Lower lobe of right lung (tissue), 2 donors: ENCODE measurements at places on chromosomes 7 and 10. TPM values are rescaled to one million over a fixed set of nuclear protein-coding genes. Genes with fewer than 3 reads are reported as not detected.
A peak's percentile ranks its signal among the peaks of the same experiment; 100 is the strongest.

DNA sequence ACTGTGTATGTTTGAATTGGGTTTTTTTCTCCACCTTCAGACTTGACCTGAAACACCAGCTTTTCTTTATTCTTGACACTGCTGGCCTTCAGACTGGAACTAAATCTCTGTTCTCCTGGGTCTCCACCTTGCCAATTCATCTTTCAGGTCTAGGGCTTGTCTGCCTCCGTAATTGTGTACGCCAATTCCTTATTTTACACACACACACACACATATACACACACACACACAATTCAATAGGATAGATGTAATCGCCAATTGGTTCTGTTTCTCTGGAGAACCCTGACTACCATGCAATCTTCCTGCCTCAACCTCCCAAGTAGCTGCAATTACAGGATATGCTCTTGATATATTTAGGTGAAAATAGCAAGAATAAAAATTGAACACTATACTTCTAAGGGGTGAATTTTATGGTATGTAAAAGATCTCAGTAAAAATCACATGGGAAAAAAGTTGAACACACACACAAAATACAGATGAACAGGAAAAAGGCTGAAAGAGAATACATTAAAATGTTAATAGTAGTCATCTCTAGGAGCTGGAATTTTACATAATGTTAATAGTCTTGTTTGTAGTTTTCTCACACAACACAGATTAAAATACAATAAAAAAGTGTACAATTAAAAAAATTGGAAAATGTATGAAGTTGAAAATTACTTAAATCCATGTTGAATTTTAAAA, 6.6 kb upstream of the VCL start:
- no peaks in the 10 kb centered on the region for H3K36me3 ChIP-seq
- no peak overlapping the region for H3K27ac ChIP-seq
- no peak overlapping the region for H3K4me3 ChIP-seq

EIF4H gene
- total RNA-seq, result 210 TPM

GRCh38 chr7:72476608-72477305, 64.6 kb upstream of the CALN1 start:
- no peaks in the 10 kb centered on the region for H3K36me3 ChIP-seq
- H3K4me1 ChIP-seq, result no peaks in the 10 kb centered on the region
- H3K27ac ChIP-seq, result no peak overlapping the region
- no peak for DNase-seq

- peak; percentile 57 for DNase-seq
- H3K4me3 ChIP-seq, result peak overlapping the region; percentile 46
- H3K4me1 ChIP-seq, result no peaks in the 10 kb centered on the region
- no peak overlapping the region for H3K27ac ChIP-seq
- no peaks in the 10 kb centered on the region for H3K36me3 ChIP-seq
These were observed 129.0 kb downstream of the MARCHF5 start for GRCh38 chr10:92419740-92420545.

GRCh38 chr7:130013241-130013640, 37.9 kb downstream of the ZC3HC1 start:
- no peak overlapping the region for H3K27ac ChIP-seq
- H3K27me3 ChIP-seq, result no peaks in the 10 kb centered on the region
- peaks cover 8% of the 10 kb centered on the region for H3K4me1 ChIP-seq
- H3K4me3 ChIP-seq, result no peak overlapping the region
- no peak for DNase-seq
- H3K36me3 ChIP-seq, result peaks cover 15% of the 10 kb centered on the region

FAM237B gene
- not detected for total RNA-seq

DNA sequence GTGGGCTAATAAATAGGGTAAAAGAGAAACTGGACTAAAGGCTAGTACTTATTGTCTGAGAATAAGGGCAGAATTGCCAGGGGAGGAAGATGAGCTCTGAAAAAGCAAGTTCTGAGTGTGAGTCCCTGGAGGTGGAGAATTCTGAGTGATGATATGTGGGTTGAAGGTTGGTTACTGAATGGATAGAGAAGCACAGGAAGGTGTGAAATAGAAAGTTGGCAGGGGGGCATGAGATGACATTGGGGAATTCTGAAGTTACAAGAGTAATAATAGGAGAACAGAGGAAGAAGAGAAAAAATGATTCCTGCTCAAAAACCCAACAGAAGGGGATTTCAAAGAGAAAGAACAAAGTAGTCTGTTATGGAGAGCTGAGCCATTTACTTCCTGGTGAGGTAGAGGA, 76.9 kb downstream of the PRKCQ start:
- H3K27ac ChIP-seq, result no peak overlapping the region
- no peaks in the 10 kb centered on the region for H3K4me1 ChIP-seq
- no peaks in the 10 kb centered on the region for H3K36me3 ChIP-seq
- H3K27me3 ChIP-seq, result no peaks in the 10 kb centered on the region
- no peak for DNase-seq
- H3K4me3 ChIP-seq, result no peak overlapping the region

GRCh38 chr7:5635006-5635405, 146.5 kb downstream of the RNF216 start:
- peaks cover 37% of the 10 kb centered on the region for H3K36me3 ChIP-seq
- peaks cover 59% of the 10 kb centered on the region for H3K4me1 ChIP-seq
- DNase-seq, result no peak
- H3K4me3 ChIP-seq, result no peak overlapping the region
- no peaks in the 10 kb centered on the region for H3K27me3 ChIP-seq

- no peak for DNase-seq
- H3K27me3 ChIP-seq, result no peaks in the 10 kb centered on the region
- peaks cover 58% of the 10 kb centered on the region for H3K36me3 ChIP-seq
- no peak overlapping the region for H3K27ac ChIP-seq
These were observed 9.4 kb downstream of the ARPC1B start for GRCh38 chr7:99383791-99384370.

SPDYE9 gene
- not detected for total RNA-seq

DNA sequence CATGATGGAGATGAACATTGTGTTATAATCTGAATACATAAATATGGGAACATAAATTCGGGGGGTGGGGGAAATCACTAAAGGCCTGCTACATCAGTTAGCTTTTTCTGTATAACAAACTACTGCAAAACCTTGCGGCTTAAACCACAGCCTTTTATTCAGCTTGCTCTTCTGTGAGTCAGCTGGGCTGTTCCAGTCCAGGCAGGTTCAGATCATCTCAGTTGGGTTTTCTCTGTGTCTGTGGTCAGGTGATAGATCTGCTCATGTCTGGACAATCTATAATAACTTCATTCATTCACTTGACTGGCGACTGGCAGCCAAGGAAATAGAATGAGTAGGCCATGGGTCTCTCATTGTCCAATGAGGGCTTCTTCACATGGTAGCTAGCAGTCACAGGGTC, 23.5 kb downstream of the HTR7 start:
- H3K4me3 ChIP-seq, result no peak overlapping the region
- H3K27ac ChIP-seq, result no peak overlapping the region
- H3K27me3 ChIP-seq, result no peaks in the 10 kb centered on the region
- no peak for DNase-seq

- H3K4me1 ChIP-seq, result peaks cover 15% of the 10 kb centered on the region
- no peak for DNase-seq
- no peaks in the 10 kb centered on the region for H3K27me3 ChIP-seq
- H3K4me3 ChIP-seq, result no peak overlapping the region
- peak overlapping the region; percentile 19 for H3K27ac ChIP-seq
- no peaks in the 10 kb centered on the region for H3K36me3 ChIP-seq
These were observed 37.0 kb downstream of the RPA3 start for GRCh38 chr7:7681191-7681935.

DNA sequence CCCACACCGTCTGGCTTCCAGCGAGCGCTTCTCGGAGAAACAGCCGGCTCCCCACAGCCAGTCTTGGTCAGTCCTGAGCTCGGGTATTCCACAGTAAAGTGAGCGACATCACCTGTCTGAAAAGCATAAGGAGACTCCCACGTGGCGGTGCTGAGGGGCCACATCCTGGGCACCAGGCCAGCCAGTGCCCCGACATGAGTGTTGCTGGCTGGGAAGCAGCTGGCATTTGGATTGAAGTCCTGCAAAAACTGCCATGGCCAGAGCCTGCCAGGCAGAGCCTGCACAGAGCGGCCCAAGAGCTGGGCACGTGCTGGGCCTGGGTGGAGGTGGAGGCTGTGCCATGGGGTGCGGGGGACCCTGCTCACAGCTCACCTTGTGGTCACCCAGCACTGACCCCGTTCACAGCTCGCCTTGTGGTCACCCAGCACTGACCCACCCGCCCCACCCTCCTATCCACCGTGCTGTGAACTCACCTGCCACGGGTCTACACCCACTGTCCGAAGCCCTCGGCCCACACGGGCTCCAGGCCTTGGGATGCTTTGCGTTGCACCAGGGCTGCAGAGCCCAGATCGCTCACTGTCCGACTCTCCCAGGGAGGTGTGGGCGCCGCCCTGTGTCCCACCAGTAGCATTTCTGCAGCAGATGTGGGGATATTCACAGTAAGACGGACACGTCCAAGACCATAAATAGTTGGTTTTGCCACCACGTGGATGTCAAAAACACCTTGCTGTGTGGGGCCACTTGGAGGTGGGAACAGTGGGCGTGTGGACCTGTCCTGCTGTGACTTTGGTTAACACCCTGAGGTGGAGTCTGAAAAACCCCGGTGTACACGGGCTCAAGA, 48.8 kb downstream of the PITRM1 start:
- no peak for DNase-seq
- H3K27ac ChIP-seq, result no peak overlapping the region
- H3K4me3 ChIP-seq, result no peak overlapping the region
- no peaks in the 10 kb centered on the region for H3K27me3 ChIP-seq

DNA sequence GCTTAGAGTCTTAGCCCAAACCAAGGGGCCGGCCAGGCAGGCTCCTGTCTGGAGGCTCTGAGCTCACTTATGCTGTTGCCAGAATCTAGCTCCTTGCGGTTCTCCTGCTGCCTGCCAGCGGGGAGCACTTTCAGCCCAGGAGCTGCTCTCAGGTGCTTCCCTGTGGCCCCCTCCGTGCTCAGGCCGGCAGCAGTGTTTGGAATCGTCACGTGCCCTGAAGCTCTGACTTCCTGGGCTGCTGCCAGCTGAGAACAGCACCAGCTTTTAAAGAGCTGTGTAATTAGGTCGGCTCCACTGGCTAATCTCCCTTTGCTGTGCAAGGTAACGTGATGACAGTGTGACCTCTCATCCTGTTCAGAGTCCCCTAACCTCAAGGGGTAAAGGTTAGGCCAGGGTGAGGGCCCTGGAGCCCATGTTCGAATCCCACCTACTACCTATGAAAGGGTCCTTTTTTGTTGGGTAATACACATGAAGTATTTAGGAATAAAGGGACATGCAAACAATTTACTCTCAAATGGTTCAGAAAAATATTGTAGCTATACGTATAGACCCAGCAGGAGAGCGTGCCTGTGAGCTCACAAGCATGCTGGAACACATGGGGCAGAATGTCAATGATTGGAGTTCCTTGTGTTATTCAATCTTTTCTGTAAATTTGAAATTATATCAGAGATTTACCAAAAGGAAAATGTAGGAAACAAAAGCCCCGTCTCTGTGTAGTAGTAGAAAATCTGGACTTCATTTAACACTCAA, 16.6 kb downstream of the ZNF862 start:
- no peak overlapping the region for H3K4me3 ChIP-seq
- DNase-seq, result peak; percentile 82
- no peak overlapping the region for H3K27ac ChIP-seq
- H3K4me1 ChIP-seq, result peaks cover 4% of the 10 kb centered on the region

DNA sequence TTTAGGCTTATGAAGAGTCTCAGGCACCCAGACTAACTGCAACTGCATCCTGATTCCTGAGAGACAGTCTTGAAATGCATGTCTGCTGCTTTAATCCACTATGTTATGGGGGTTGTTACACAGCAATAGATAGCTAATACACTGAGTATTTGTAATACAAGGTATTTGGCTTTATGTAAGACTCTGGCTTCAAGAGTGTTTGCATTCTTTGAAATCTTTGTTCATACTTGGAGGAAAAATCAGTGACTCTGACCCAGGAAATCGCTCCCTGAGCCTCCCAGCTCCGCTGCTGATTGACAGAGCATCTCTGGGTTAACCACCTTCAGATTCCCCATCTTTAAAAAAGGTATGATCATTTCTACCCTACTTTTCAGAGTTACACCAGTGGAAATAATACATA, 133.9 kb downstream of the MTPAP start:
- no peak overlapping the region for H3K4me3 ChIP-seq
- peak overlapping the region; percentile 43 for H3K27ac ChIP-seq
- peaks cover 23% of the 10 kb centered on the region for H3K4me1 ChIP-seq
- no peak for DNase-seq
- no peaks in the 10 kb centered on the region for H3K27me3 ChIP-seq

GIMAP4 gene
- total RNA-seq, result 95.7 TPM

GRCh38 chr7:140403878-140404564, at the start of gene RAB19:
Gene RAB19, plus strand, starts transcription at chr7:140404058. Its CDS starts 3,589 bp downstream, at chr7:140407647.
- H3K4me3 ChIP-seq, result peak within 1 kb of the TSS; percentile 58
- no peaks in the 10 kb centered on the region for H3K27me3 ChIP-seq
- no peaks in the 10 kb centered on the region for H3K36me3 ChIP-seq
- H3K4me1 ChIP-seq, result peaks cover 14% of the 10 kb centered on the region
